ENCODE measurements at places on chromosomes 5 and 9.

DNA sequence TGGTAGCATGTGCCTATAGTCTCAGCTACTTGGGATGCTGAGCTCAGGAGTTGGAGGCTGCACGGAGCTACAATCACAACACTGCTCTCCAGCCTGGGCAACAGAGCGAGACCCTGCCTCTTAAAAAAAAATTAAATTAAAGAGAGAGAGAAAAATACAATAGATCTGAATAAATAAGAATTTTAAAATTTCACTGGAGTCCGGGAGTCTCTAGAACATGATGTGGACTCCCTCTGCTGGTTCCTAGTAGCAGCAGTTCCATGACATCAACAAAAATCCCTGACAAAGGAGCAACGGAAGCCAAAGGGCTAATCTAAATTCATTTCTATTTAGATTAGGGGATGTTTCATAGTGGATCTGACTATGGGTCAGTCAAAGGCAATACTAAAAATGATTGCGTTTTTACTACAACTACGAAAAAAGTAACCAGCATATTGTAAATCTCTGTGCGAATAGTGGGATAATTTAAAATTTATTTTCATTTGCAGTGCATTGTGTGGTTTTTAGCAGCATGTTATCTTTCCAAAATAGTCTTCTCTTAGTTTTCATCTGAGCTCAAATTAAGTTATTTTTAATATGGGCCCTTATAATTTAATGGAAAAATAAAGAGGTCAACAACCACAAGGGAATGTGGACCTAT lies 6.7 kb downstream of the INIP start:
- DNase-seq, result no peak

DNA sequence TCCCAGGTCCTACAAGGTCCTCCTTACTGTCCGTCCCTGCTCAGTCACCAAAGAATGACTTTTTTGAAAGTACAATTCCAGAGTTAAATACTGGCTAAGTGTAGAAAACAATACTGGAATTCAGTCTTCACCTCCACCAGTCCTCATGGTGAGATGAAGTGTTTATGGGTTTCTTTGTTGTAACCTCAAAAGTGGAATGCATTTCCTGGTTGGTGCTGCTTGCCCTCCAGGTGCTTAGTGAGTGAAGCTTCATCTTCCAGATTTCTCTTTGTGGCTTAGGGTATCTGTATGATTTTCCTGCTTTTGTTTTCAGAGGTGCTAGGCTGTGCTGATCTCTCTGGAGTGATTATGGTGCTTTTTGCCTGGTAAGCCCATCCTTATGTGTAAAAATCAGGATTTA lies 49.4 kb upstream of the DHFR start:
- no peak for DNase-seq

DNA sequence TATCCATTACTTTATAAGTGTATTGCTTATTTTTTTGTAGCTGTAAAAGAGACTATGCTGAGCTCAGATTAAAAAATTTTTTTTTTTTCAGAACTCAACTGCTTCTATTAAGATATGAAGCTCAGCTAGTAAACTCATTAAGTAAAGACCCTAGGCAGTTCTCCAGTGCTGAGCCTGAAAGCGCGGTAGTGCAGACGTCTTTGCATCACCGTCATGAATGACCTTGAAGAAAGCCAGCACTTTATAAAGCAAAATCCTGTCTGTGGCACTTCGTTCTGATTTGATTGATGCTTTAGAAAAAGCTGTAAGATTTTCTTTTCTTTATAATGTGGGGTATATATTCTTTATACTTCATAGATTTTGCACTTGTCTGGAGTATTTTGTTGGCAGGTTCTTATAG lies 105.7 kb downstream of the ATG10 start:
- no peak for DNase-seq

DNA sequence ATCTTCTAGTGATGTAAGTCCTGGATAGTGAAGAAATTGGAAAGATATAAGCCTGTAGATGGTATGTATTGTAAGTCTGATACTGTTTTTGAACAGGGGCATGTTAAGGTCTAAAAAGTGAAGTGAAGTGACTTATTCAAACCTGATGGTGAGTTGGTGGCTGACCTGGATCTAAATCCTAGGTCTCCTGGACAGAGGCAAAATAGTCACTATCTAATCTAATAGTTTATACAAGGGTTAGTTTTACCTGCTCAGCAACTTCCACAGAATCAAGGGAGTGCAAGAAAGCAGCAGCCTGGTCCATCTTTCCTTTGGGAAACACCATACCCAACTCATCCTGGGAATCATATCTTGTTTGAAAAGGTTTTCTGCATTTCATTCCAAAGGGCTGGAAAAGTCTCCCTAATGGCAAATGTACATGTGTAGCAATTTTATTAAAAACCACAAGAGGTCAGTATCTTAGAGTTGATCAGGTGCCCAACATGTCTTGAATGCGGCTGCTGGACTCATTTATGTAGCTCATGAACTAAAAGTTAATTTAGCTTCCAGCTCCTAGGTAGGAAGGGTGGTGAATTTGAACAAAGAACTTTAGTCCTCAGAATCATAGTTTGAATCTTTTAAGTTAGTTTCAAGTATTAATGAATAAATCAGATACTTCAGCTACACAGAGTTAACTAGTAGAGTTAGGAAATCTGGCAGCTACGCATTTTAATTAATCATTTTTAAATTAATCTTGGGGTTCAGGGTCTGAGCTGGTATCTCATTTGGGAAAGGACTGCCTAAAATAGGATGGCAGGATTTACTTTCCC lies 26.0 kb downstream of the SKP2 start:
- DNase-seq, result no peak

- no peak for DNase-seq
These were observed 1237.3 kb upstream of the C9orf72 start for GRCh38 chr9:28810388-28811075.

DNA sequence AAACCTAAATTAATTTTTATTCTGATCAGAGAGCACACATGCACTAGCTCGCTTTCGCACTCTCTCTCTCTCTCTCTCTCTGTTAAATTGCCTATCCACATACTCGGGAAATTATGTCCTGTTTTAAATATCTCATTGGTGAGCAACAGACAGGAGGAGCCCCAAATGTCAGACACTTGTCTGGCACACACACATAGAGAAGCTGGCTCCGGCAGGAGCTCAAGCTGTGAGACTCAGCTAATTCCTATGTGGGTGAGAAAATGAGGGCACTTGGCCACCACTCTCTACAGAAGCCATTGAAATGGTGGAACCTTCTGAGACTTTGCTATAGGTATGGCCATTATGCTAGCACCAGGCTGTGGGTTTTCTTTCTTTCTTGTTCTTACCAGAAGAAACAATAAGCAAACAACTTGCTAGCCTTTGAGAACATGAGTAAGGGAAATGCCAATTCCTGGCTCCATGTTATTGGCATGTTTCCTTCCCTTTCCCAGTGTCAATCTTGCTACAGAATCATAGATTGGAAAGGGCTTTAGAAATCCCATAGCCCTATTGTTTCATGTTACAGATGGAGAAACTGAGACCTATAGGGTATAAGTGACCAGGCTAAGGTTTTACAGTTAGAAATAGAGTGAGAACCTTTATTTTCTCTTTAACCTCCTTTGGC lies 9.0 kb downstream of the RFX3 start:
- no peak for DNase-seq

DNA sequence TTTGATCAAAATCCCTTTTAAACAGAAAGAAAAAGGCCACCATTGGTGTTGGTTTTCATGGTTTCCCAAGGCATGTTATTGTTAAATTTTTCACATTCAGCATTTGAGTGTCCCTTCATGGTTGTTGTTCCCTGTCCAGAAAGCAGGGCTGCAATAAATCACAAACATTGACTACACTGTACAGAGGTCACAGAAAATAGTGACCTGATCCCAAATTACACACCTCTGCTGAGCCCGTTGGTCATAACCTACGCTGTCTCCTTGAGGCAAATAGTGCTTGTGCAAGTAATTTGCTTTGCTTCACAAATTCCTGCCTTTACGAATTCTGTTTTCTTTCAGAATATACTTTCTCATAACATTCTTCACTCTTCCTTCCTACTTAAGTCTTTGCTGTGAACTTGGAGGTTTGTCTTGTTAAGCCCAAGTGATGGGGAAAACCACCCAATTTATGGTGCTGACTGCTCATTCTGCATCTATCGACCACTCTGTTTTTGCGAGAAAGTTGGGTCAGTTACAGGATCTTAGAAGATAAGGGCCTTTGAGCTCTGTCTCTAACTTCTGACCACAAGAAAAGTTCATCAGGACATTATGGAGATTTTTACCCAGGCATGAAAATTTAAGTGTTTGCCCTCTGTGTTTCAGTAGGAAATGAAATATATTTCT lies 16.0 kb downstream of the PIK3R1 start:
- no peak for DNase-seq

- no peak for DNase-seq
These were observed 27.8 kb downstream of the RUSC2 start for GRCh38 chr9:35517552-35518224.

DNA sequence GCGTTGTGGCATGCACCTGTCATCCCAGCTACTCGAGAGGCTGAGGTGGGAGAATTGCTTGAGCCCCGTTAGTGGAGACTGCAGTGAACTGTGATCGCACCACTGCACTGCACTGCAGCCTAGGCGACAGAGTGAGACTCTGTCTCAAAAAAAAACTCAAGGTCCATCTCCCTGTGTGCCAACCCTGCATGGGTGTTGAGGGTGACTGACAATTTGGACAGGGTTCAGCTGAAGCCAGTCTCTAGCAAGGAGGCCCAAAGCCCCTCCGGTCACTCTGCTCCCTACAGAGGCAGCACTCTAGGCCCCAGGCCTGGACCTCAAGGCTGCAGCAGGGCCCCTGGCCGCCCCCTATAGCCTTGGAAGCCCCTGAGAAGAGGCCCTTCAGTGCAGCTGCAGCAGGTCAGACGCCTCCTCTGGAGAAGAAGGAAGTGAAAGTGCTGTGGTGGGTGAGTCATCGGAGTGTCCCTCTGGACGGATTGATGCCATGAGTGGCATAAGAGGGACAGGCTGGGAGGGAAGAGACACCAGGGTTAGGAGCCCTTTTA lies 39.2 kb upstream of the NEK6 start:
- DNase-seq, result no peak

GRCh38 chr5:32274548-32275395 lies 38.0 kb downstream of the MTMR12 start:
- no peak for DNase-seq

- no peak for DNase-seq
These were observed 68.2 kb upstream of the NR4A3 start for GRCh38 chr9:99753436-99753835.

DNA sequence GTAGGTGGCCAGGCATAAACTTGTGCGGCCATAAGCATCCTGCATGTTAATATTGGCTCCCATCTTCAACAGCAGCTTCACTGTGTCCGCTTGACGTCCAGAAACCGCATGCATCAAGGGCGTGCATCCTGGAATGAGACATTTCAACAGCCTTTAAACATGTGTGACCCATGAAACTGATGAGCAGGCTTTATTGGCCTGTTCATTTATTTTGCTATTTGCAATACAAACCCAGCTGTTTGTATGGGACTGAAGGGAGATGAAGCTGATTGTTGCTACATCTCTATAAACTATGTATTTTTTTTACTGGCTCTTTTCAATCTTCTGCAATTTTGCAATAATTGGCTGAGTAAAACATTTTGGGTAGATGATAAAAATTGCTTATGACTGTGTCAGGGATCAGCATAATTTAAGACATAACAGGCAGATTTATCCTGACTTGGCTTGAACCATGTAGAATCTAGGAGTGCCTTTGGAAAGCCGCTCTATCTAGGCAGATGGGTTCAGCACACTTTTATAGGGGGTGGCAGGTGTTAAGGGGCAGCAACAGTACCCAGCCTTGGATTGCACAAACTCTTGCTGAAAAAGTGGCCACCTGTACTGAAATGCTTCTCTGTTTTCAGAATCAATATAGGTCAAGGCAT lies 56.9 kb downstream of the ANKRD55 start:
- DNase-seq, result no peak

DNA sequence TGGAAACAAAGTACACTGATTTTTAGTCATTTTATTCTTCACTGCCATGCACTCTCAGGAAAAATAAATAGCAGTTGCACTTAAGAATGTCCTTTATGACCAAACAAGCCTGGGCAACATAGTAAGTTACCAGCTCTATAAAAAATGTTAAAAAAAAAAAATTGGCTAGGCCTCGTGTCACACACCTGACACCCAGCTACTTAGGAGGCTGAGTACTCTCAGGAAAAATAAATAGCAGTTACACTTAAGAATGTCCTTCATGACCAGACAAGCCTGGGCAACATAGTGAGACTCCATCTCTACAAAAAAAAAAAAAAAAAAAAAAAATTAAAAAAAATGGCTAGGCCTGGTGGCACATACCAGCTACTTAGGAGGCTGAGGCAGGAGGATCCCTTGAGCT lies 304.6 kb downstream of the SLCO4C1 start:
- no peak for DNase-seq

GRCh38 chr5:116652903-116653302 lies 78.3 kb upstream of the SEMA6A start:
- no peak for DNase-seq

- DNase-seq, result no peak
These were observed 37.6 kb upstream of the TARS1 start for GRCh38 chr5:33403187-33403586.

- no peak for DNase-seq
These were observed 7.4 kb downstream of the NFIL3 start for GRCh38 chr9:91416096-91416712.

- no peak for DNase-seq
These were observed 41.9 kb downstream of the NPR3 start for GRCh38 chr5:32753051-32753450.

DNA sequence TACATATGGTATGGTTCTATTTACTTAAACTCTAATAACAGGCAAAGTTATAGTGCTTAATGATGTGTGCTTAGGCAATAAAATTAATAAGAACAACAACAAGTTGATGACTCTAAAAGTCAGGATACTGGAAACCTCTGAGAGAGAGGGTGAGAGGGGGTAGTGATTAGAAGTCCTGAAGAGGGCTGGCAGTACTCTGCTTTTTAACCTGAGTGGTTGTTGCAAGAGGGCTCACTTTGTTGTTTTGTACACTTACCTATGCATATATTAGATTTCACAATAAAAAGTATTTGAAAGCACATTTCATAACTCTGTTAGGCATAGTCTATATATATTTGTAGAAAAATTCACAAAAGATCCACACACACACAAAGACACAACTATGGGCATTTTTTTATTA lies 21.4 kb upstream of the ELL2 start:
- DNase-seq, result no peak

GRCh38 chr5:19891658-19892057 lies 96.3 kb downstream of the CDH18 start:
- no peak for DNase-seq

GRCh38 chr9:126375386-126375785 lies 48.8 kb downstream of the MVB12B start:
- DNase-seq, result no peak

DNA sequence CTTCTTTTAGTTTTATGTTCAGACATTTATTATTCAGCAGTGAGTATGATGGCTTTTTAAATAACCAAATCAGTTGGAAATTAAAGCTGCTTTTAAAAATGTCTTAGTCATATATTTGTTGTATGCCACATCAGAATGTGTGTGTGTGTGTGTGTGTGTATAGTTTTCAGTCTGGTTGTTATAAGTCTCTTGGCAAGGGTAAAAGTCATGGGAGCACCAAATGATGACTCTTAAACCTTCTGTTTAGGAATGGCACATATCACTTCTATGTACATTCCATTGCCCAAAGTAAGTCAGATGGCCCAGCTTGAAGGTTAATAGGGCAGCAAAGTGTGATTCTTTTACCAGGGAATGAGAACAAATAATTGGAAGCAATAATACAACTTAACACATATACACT lies 135.9 kb downstream of the RNF180 start:
- DNase-seq, result no peak

Data from stimulated activated CD8-positive, alpha-beta memory T cell treated with anti-CD3 and anti-CD28 coated beads, Interleukin-7, amount 100 ng/mL, for 4 hours (primary cell).